ENCODE measurements at places on chromosomes 5 and 9. TPM values are rescaled to one million over a fixed set of nuclear protein-coding genes. Genes with fewer than 3 reads are reported as not detected.

The ISL1 gene
- total RNA-seq: 0.18 TPM

The VAV2 gene
- 10.9 TPM for total RNA-seq

The DOLPP1 gene
- 12.4 TPM for total RNA-seq

The KIF20A gene
- 1.3 TPM for total RNA-seq

The WNT8A gene
- total RNA-seq: not detected

The NFX1 gene
- 27.5 TPM for total RNA-seq

The PTGDS gene
- total RNA-seq: 27.6 TPM

The SH2D3C gene
- total RNA-seq: 0.18 TPM

The FOXI1 gene
- not detected for total RNA-seq

The ADAMTSL1 gene
- 179 TPM for total RNA-seq

The C5orf63 gene
- 4.0 TPM for total RNA-seq

The KIF4B gene
- not detected for total RNA-seq

The ZNF883 gene
- 4.3 TPM for total RNA-seq

The FOXD4 gene
- total RNA-seq: 0.27 TPM

The AFAP1L1 gene
- 10.8 TPM for total RNA-seq

The DIRAS2 gene
- 1.6 TPM for total RNA-seq
